ENCODE measurements at places on chromosomes 12 and 14.

DNA sequence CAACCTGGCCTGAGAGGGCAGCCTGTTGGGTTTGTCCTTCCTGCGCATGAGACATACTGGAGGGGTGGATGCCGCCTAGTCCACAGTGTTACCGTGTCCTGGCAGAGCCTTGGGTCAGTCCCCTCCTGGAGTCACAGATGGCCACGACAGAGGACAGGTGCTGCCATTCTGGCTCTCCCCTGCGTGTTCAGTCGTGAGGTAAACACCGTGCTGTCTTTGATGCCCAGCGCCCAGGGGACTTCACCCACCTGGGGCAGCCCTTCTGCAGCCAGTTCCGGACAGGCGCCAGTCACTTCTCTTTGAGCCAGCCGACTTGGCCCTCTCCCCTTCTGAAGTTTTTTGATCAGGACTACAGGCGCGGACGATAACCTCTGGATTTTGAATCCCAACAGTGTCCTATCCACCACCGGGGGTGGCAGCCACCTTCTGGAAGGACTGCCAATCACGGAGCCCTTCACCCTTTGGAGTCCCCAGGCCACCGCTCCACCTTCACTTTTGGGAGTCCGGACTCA lies 933.0 kb downstream of the DIO2 start:
- DNase-seq = no peak

- no peak for DNase-seq
Measured at GRCh38 chr14:47471075-47471474, 204.3 kb downstream of the MDGA2 start.

DNA sequence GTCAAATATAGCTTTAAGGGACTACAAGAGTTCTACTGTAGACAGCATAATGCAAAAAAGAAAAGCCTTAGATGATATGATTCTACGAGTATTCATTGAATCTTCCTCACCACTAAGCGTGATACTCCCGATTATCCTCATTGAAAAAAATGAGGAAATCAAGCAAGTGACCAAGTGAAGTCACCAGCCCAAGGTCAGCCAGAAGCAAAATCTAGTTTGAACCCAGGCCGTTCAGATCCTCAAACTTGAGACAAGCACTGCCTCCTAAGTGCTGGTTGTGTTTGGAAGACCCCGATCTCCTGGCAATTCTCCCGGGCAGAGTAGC lies 845 bp downstream of the GIT2 start:
- DNase-seq = no peak

GRCh38 chr12:50397117-50397650 lies 775 bp upstream of the FAM186A start:
- no peak for DNase-seq

DNA sequence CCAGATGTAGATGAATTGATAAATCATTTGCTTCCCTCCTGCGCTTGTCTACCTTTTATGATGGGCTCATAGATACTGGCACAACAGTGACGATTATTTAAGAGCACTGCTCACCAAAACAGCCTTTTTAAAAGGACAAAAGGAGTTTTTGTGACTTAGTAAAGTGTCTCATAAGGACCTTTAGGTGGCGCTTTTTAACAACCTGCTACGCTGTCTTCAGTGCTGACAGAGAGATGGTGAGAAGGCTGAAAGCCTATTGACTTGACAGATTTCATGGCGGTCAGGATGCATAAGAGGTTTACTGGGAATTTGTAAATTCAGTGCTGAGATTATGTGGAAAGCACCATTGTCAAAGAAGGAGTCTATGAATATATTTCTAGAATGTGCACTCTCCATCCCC lies 87.6 kb downstream of the SLC15A5 start:
- DNase-seq = no peak

DNA sequence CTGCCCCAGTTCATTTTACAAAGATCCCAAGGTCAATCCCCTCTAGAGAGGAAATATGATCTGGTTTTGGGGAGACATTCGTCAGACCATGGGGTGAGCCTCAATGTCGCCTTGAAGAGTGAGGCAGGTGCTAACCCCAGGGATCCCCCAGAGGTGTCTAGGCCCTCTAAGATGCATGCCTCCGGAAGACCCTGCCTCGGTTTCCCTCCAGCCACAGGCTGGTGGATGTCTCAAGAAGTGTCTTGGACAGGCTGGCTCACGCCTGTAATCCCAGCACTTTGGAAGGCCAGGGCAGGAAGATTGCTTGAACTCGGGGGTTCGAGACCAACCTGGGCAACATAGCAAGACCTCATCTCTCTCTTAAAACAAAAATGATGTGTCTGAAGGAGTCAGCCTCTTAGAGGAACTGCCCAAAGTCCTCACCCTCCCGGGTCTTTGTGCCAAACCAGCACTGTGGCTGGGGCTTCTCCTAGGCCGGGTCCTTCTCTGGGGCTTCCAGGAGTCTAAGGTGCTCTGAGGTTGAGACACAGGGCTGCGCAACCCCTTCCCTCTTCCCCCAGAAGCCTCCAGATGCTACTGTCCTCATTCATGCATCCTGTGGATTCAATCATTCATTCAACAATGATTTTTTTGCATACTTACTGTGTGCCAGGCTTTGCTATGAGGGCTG lies 24.7 kb upstream of the BEGAIN start:
- DNase-seq = no peak

- no peak for DNase-seq
Measured at GRCh38 chr14:92737206-92737605, 11.2 kb downstream of the LGMN start.

DNA sequence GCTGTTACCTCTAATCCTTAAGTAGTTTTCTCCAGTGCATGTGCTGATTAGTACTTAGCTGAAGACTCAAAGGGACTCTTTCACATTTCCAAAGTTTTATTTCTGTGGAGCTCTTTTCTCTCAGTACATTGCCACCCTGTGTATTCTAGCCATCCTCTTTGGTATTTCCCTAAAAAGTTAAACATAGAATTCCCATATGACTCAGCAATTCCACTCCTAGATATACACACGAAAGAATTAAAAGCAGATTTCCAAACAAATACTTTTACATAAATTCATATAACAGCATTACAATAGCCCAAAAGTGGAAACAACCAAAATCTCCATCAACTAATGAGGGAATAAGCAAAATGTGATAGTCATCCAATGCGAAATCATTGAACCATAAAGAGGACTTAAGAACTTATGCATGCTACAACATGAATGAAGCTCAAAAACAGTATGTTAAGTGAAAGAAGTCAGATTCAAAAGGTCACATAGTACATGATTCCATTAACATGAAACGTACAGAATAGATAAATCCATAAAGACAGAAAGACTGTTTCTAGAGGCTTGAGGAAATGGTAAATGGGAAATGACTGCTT lies 9.0 kb upstream of the NOVA1 start:
- DNase-seq = no peak

DNA sequence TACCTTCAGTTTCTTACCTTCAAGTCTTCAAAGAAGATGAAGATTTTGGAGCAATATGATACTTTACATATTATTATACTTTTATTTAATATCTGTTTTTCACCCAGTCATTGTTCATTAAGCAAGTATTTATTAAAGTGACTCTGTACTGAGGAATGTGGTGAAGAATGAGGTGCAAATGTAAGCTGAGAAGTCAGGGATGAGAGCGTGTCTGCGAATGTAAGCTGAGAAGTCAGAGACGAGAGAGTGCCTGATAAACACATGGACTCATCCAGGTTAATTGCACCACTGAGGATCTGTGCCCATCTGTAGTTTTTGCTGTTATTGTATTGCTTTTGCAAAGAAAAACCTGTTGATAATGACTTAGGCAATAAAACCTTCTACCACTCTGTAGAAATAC lies 211.9 kb upstream of the FAR2 start:
- DNase-seq = no peak

DNA sequence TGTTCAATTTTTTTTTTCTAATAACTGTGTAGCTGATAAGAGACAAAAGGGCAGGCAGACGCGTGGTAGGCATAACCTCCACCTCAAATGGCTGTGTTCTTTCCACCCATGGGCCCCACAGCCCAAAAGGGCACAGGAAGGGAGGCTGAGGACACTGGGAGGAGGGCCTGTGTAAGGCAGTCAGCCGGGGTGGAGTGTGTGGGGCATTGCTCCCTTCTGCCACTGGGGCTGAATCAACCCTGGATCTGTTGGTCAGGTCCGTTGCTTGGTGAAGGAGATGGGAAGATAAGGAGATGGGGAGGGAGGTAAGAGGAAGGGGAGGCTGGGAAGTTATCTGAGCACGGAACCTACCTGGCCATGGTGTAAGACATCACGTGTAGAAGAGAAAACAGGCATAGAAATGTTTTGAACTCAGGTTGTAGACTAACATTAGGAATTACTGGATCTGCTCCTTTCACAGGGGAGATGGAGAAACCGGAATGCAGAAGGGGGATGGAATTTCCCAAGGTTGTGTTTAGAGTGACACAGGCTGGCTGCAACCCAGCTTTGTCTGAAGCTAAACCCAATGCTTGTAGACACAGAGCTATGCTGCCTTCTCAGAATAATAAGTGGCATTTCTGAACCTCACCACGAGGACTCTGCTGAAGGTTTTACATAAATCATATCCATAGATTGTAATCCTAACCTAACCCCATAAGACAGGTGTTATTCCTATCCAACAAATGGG lies 138.5 kb upstream of the NOS1 start:
- no peak for DNase-seq

- no peak for DNase-seq
Measured at GRCh38 chr14:78798757-78799156, 628.6 kb downstream of the NRXN3 start.

DNA sequence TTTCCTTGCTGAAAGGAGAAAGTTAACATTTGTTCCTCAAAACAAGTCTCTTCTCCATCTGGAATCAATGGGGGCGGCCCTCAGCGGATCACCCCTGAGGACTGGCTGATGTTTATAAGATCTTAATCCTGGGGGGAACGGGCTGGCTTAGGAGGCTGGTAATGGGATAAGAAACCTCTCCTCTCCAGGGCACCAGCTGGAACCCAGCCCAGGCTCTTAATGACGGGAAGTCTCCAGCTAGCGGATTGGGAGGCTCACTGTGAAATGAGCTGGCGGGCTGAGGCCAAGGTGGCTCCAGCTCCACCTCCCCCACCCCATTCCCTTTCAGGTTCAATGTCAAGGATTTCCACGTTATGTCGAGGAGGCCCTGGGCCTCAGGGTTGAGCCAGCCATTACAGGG lies 1133.0 kb downstream of the VRK1 start:
- no peak for DNase-seq

DNA sequence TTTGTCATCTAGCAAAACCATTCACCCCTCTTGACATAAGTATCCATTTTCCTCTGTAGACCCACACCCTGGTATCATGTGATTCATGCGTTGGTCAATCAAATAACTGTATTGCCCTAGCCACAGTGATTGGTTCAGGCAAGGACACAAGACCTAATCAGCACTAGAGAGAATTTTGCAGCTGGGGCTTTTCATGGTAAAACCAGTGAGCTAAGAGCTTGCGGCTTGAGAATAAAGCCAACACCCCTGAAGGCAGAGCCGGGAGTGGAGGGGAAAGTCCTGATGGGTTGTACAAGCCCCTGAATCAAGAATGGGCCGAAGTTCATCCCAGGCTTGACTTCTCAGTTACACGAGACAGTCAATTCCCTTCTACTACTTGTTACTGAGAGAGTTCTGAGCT lies 33.2 kb upstream of the LTBP2 start:
- no peak for DNase-seq

DNA sequence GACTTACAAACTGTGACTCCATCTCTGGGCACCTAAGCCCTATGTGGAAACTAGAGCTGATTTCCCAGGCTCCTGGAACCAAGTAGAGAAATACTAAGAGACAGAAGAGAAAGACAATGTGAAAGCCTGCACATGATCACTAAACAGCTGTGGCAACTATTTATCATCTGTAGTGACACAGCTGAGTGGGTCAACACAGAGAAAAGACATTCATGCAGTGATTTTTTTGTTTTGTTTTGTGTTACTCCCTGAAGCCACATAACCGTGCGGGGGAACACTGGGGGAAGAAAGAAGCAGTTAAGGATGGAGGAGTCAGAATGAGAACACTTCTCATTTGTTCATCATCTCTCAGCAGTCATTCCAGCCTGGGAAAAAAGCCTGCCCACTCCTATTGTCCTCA lies 1.5 kb downstream of the PRR4 start:
- DNase-seq = no peak

DNA sequence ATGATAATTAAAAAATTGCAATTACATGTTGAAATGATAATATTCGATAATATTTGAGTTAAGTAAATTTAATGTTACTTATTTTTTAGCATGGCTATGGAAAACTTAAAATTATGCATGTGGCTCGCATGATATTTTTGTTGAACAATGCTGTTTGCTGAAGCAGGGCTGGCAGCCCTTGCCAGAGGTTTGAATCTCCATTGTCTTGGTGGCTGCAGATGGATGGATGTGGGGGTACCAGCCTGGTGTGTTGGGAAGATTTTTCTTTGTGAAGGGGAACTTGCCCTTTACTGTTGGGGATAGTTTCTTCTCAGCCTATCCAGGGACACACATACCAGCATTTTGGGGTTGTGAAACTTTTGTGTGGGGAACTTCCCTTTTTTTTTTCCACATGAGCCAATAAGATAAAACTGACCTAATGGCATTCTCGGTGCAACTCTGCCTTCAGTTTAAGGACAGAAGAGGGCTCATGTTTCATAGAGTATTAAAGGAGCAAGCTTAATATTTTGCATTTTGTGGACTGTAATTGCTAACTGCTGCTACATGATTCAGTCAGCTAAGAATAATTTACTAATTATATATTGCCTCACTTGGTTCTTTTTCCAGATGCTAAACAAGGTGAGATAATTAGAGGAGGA lies 8.8 kb downstream of the RASSF3 start:
- no peak for DNase-seq

GRCh38 chr14:59215322-59215721 lies 26.9 kb downstream of the DAAM1 start:
- DNase-seq = no peak

DNA sequence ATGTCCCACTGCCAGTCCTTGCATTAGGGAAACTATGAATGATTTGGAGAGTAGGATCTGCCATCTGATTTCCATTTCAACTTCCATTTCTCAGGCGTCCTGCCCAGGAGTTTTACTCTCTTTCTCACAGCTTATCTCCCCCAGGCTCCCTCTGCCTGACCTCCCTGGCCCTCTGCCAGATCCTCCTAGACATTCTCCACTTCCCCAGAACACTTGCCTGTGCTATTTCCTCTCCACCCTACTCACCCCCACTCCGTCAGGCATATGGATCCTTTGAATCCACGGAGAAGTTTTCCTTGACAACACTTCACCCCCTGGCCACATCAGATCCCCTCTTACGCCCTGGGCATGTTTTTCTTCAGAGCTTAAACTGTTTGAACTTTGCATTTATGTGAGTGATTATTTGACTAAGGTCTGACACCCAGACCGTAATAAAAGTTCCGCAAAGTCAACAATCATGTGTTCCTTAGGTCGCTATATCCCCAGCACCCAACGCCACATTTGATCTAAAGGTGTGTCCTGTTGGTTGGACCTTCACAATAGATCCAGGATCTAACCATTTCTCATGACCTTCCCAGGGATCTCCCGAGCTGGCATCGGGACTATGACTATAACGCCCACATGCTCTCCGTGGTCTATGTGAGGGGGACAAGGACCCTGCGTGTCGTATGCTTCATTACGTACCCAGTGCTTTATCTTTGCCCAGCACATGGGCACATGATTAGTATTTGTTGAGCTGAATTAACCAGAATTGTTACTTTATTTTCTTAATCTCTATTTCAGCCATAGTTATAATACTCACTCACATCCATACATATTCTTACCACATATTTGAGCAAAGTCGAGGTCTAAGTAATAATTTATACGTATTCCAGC lies 255.8 kb upstream of the FOXN3 start:
- no peak for DNase-seq

GRCh38 chr12:105948331-105948730 lies 190.4 kb downstream of the NUAK1 start:
- DNase-seq = no peak

GRCh38 chr12:118402251-118402650 lies 25.9 kb downstream of the SUDS3 start:
- no peak for DNase-seq

- no peak for DNase-seq
Measured at GRCh38 chr14:49105956-49106355, 480.2 kb downstream of the RPS29 start.
